ENCODE measurements at places on chromosomes 5 and 9.

GRCh38 chr9:136549010-136549980, 3.4 kb upstream of the NOTCH1 start:
- no peak for DNase-seq

DNA sequence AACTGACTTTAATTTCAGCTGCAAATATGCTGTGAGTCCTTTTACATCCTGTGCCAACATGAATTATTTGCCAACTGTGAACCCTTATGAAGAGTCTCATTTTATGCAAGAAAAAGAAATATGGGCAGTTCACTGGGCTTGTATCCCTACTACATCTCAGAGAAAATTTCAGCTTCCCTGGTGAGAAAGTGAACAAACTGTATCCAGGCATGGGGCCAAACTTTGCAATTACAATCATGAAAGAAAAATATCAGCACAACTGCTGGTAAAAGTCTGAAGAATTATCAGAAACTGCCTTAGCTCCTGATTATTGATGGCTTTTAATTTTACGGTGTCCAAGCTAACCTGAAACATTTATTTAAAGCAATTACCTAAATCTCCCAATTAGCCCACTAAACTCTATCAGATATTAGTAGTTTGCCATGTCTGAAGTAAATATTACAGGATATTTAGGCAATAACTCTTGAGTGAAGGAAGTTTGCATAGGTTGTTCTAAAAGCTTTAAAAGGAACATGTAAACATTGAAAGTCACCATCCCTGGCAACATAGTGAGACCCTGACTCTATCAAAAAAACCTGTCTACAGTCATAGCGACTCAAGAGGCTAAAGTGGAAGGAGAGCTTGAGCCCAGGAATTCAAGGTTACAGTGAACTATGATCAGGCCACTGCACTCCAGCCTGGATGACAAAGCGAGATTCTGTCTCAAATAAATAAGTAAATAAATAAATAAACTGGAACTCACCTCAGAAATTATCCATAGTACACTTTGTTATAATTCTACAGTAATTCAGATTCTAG, 83.9 kb upstream of the HCN1 start:
- no peak for DNase-seq

- no peak for DNase-seq
Observed at GRCh38 chr9:93064392-93065134, 6.1 kb downstream of the SUSD3 start.

DNA sequence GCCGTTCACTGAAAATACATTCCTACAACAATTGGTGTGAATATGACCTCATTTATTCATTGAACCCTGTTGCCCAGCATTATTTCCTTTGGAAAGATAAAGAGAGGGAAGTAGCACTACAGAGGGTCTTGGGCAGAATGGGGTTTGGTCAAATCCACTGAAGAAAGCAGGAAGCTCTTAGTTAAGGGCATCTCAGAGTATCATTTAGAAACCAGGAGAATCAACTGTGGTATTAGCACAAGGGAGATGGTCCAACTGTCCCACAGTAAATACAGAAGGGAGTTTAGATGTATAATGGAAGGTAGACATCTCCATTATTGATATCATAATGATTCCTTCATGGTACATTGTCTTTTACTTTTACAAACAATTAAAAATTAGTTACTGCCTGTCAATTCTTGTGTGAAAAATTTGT, 47.1 kb downstream of the LIX1 start:
- DNase-seq: no peak

GRCh38 chr5:124453221-124454051, 293.0 kb downstream of the ZNF608 start:
- no peak for DNase-seq

GRCh38 chr5:43973318-43973717, 370.3 kb downstream of the NNT start:
- no peak for DNase-seq

DNA sequence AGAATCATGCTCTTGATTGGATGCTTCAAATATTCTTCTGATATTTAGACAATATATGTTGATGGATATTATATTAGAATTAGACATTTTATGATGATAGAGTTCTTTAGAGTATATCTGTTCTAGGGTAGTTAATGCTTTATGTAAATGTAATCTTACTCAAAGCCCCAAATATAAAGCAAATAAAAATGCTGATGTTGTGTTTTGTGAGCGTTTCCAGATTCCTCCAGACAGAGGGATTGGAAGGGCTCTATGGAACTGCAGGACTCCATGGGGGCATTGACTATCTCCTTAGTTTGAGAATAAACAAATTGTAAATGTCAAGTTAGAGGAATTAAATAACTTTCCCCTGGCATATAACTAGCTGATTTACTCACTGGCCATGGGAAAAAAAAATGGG, 184.5 kb downstream of the MRPS30 start:
- DNase-seq: no peak

GRCh38 chr5:159021136-159021900, 78.4 kb downstream of the EBF1 start:
- DNase-seq: no peak

DNA sequence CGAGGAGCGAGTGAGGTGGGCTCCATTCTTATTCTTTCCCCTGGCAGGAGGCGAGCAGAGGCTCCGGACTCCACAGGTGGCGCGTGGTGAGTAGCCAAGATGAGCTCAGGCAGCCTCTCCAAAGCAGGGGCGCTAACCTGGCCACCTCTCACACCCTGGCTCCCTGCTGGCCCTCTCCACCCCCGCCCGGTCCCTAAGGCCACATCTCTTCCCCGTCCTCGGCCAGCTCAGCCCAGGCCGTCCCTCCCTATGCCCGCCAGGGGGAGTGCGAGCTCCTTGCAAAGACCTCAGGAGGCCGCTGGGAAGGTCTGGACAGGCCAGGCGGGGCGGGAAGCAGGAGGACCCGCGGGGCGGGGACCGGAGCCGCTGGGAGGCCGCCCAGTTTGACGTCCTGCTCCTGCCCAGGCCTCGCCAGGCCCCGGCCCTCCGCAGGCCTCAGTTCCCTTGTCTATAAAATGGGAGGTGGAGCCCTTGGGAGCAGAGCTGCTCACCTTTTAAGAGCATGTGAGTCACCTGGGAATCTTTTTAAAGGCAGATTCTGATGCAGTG, 46.3 kb upstream of the GGTA1 start:
- peak; percentile 76 for DNase-seq

GRCh38 chr9:14618836-14619420, 74.3 kb downstream of the ZDHHC21 start:
- no peak for DNase-seq

DNA sequence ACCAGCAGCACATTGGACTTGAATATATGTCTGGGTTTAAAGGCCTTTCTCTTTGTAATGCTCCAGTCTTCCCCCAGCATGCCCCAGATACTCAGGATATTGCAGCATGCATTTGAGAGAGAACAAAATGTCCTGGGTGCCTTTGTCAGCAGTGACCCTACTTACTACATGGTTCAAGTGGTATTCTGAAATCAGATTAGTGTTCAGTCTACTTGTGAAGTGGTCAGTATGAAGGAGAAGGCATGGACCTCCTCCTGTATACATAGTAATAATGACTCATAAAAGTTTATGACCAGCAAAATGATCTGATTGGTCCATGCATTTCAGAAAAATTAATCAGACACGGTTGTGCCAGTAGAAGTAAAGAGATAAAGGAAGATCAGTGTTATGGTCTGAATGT, 25.4 kb downstream of the GPR21 start:
- DNase-seq: no peak

GRCh38 chr9:79184831-79185230, 386.9 kb upstream of the TLE4 start:
- no peak for DNase-seq

GRCh38 chr5:167061695-167062094, 1229.8 kb upstream of the WWC1 start:
- no peak for DNase-seq

DNA sequence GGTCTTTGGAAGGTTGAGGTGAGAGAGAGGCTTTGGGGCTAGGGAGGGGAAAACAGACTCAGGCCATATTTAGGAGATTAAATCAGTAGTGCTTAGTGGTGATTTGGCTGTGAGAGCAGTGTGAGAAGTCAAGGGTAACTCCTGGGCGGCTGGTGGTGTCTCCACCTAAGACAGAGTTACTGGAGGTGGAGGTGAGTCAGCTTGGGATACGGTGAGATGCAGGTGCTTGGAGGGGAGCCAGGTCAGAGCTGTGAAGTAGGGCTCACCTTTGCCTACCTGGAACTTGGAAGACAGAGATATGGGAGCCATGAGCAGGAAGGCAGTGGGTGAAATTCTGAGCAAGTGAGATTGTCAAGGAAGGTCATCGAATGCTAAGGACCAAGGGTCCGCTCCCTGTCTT, 24.5 kb downstream of the RGS3 start:
- no peak for DNase-seq

DNA sequence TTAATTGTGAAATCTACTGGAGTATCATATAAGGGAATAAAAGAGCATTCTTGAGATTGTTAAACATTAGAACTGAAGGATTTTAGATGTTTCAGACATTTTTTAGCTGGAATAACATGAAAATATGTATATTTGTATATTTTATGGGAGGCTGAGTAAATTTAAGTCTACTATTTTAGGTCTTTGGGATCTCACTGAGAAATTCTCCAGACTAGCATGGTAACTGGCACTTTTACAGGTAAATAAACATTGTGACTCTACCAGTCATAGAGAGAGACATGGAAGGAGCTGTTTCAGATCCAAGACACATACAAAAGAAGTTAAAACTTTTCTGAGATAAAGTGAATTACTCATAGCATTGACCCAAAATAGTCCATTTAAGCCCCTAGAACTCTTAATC, 59.4 kb downstream of the NDUFAF2 start:
- no peak for DNase-seq

DNA sequence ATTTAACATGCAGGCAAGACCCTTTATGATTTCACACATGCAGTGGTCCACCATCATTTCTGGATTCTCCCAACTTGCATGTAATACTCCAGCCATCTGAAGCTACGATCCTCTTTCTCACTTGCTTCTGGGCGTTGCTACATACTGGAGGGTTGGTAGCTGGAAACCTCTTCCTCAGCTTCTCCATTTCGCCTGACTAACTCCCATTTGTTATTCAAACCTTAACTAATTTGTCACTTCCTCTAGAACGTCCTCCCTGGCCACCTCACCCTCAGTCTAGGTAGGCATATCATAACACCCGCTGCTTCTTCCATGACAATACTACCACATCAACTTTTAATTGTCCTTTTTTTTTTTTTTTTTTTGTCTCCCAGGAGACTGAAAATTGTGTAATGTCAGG, 72.6 kb upstream of the EQTN start:
- no peak for DNase-seq

DNA sequence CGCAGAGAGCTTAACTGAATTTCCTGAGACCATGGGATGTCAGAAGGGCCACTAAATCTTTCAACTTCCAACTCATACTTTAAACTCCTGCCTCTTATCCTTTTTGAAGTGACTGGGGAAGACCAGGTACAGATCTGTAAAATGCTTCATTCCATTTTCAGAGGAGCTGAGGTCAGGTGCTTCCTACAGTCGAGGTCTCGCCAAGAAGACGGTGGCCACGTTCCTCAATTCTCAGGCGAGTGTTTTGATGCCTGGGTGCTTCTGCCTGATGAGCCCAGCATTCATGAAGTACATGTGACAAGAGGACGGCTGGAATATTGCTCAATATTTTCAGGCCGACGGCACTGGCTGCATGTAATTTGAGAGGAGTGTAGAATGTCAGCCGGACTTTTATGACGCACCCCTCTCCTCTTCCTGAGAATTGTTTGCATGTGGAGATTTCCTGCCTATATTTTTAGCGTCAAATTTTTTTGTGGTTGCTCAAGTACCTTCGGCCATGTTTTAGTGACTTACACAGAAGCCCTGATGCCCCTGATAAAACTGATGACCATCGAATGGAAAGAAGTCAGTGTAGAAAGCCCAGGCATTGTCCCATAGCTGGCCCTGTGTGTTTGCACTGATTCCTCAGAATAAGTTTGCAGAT, 38.8 kb upstream of the GLRX start:
- DNase-seq: no peak

- no peak for DNase-seq
Observed at GRCh38 chr5:5221724-5222123, 81.6 kb downstream of the ADAMTS16 start.

GRCh38 chr9:107513464-107514100, 24.0 kb upstream of the KLF4 start:
- DNase-seq: no peak

- DNase-seq: no peak
Observed at GRCh38 chr9:4494332-4494731, 4.1 kb downstream of the SLC1A1 start.
